Activated CD8-positive, alpha-beta T cell treated with anti-CD3 and anti-CD28 coated beads for 36 hours (primary cell): ENCODE measurements at places on chromosomes 16 and 17.

- H3K27ac ChIP-seq = peak overlapping the region; percentile 98
- H3K4me1 ChIP-seq = peaks cover 32% of the 10 kb centered on the region
- peak; percentile 92 for DNase-seq
- peak overlapping the region; percentile 89 for H3K4me3 ChIP-seq
- H3K36me3 ChIP-seq = peaks cover 50% of the 10 kb centered on the region
Observed at GRCh38 chr16:27314161-27314723, 468 bp downstream of the IL4R start.

GRCh38 chr17:74951680-74952421 is 16.2 kb downstream of the OTOP3 start:
- H3K4me3 ChIP-seq = no peak overlapping the region
- no peaks in the 10 kb centered on the region for H3K4me1 ChIP-seq
- H3K36me3 ChIP-seq = no peaks in the 10 kb centered on the region
- no peak for DNase-seq
- H3K27me3 ChIP-seq = no peaks in the 10 kb centered on the region

GRCh38 chr17:34542700-34543336 is 36.6 kb upstream of the TMEM132E start:
- H3K36me3 ChIP-seq = no peaks in the 10 kb centered on the region
- H3K4me1 ChIP-seq = no peaks in the 10 kb centered on the region
- no peak overlapping the region for H3K4me3 ChIP-seq
- H3K27me3 ChIP-seq = peaks cover 22% of the 10 kb centered on the region
- DNase-seq = peak; percentile 73

GRCh38 chr17:69093279-69093789 is 32.6 kb upstream of the ABCA9 start:
- no peaks in the 10 kb centered on the region for H3K36me3 ChIP-seq
- no peaks in the 10 kb centered on the region for H3K27me3 ChIP-seq

DNA sequence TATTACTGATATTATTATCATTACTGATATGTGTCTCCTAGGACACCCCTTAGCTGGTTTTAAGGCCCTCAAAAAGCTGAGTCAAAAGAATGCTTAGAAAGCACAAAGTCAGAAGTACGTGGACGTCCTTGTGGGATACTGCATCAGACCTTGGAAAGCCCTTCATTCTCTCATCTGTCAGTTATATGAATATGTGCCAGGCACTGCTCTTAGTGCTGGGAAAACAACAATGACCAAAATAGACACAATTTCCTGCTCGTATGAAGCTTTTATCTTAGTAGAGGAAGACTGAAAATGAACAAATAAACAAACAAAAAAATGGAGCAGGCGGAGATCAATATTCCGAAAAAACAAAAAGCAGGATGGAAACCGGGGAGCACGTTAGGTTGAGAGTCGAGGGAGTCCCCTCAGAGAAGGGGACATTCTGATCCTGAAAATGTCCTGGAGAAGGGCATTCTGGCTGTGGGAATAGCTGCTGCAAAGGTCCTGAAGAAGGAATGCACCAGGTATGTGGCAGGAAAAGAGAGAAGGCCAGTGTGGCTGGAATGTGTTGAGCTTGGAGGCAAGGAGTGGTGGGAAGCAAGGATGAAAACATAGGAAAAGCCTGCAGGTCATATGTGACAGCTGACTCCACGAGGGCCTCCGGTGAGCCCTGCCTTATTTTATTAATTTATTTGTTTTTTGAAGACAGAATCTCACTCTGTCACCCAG is 15.5 kb upstream of the TMEM94 start:
- no peak overlapping the region for H3K4me3 ChIP-seq
- DNase-seq = no peak
- no peak overlapping the region for H3K27ac ChIP-seq

GRCh38 chr17:693791-694638 is 20.6 kb downstream of the VPS53 start:
- H3K4me1 ChIP-seq = no peaks in the 10 kb centered on the region
- no peak for DNase-seq
- H3K27me3 ChIP-seq = no peaks in the 10 kb centered on the region
- H3K4me3 ChIP-seq = no peak overlapping the region

DNA sequence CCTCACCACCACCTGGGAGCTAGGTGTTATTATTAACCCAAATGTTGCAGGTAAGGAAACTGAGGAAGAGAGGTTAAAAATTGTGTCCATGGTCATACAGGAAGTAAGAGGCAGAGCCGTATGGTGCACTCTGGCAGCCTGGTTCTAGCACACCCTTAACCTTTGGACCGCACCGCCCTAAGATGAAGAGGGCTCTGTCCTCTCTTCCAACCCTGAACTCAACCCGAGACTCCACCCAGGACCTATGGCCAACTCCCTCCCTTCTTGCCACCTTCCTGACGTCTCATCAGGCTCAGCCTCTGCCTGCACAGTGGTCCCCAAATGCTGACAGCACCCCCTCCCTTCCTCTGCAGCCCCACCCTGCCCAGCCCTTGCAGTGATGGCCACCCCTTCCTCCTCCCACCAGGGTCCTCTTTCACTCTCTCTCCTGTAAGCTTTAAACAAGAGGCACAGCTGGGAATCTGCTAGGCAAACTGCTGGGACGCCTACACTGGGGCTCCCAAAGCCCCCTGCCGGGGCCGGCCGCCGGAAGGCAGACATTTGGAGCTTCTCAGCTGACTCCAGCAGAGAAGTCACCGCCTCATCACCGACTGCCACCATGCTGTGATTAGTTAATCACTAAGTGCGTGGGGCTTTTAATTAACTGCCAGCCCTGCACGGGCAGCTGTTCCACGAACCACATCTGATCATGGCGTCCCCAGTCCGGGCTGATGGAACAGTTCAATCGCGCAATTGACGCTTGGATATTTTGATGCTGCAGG is 16.7 kb upstream of the C16orf78 start:
- H3K27ac ChIP-seq = no peak overlapping the region
- H3K36me3 ChIP-seq = no peaks in the 10 kb centered on the region
- H3K4me1 ChIP-seq = no peaks in the 10 kb centered on the region
- no peak for DNase-seq

DNA sequence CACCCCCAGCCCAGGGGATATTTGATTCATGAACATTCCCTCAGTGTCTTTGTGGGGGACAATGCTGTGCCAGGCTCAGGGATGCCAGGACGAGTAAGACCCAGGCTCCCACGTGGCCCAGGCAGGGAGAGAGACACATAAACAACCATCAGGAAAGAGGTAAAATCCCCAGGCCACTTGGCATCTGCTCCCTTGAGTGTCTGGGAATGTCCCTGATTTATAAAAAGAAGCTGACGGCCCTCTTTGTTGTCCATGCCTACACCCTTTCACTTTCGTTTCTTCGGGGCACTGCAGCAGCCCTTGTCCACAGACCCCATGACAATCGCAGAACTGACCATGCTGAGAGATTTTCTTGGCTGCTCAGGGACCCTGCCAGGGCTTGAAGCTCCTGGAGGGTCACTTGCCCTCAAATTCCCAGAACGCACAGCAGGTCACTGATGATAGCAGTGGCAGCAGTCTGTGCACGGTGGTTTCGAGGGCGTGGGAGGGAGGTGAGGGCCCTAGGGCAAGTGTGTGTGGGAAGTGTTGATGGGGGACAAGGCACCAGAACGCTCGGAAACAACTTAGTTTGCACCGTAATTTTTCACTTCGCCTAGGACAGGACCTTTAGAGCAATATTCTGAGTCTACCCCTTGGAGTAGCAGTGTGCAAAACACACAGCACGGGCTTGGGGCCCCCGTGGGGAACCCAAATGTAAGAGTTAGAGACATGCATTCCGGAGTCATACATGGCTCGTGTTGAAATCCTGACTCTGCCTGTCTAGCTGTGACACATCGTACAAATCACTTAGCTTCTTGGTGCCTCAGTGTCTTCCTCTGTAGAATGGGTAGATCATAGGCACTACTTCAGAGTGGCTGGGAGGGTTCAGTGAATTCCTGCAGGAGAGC is 4.7 kb downstream of the NOD2 start:
- peak overlapping the region; percentile 68 for H3K4me3 ChIP-seq
- peak; percentile 78 for DNase-seq
- peak overlapping the region; percentile 90 for H3K27ac ChIP-seq
- no peaks in the 10 kb centered on the region for H3K36me3 ChIP-seq
- H3K27me3 ChIP-seq = peaks cover 8% of the 10 kb centered on the region
- peaks cover 60% of the 10 kb centered on the region for H3K4me1 ChIP-seq

DNA sequence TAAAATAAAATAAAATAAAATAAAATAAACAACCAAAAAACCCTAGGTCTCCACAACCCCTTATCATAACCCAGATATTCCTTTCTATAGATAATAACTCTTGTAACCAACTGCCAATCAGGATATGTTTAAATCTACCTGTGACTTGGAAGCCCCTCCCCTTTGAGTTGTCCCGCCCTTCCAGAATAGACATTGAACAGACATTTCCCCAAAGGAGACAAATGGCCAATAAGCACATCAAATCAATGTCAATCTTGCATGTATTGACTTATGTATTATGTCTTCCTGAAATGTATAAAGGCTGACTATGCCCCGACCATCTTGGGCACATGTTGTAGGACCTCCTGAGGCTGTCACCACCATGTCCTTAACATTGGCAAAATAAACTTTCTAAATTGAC is 1.5 kb upstream of the MAPK7 start:
- peak; percentile 45 for DNase-seq
- H3K27me3 ChIP-seq = no peaks in the 10 kb centered on the region
- peaks cover 20% of the 10 kb centered on the region for H3K4me1 ChIP-seq
- peak overlapping the region; percentile 95 for H3K27ac ChIP-seq

DNA sequence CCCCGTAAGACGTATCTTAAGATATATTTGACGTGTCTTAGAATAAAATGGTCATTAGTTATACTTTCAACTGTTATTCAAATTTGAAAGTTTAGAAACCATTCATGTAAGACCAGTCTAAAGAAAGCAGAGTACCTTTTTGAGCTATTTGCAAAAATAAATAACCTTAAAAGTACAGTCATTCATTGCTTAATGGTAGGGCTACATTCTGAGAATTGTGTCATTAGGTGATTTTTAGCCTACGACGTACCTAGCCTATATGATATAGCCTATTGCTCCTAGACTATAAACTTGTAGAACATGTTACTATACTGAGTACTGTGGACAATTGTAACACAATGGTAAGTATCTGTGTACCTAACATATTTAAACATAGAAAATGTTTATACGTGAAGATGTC is 139.2 kb downstream of the PHKB start:
- H3K4me1 ChIP-seq = peaks cover 9% of the 10 kb centered on the region
- H3K27me3 ChIP-seq = no peaks in the 10 kb centered on the region
- no peak overlapping the region for H3K27ac ChIP-seq
- DNase-seq = no peak
- peaks cover 13% of the 10 kb centered on the region for H3K36me3 ChIP-seq

GRCh38 chr17:5558815-5559785 is 25.2 kb downstream of the NLRP1 start:
- no peaks in the 10 kb centered on the region for H3K27me3 ChIP-seq
- DNase-seq = no peak
- no peak overlapping the region for H3K4me3 ChIP-seq

GRCh38 chr16:56203052-56203451 is 11.8 kb downstream of the GNAO1 start:
- peaks cover 5% of the 10 kb centered on the region for H3K27me3 ChIP-seq
- no peak overlapping the region for H3K27ac ChIP-seq
- no peaks in the 10 kb centered on the region for H3K36me3 ChIP-seq
- H3K4me1 ChIP-seq = no peaks in the 10 kb centered on the region

- H3K36me3 ChIP-seq = peaks cover 11% of the 10 kb centered on the region
- DNase-seq = peak; percentile 65
- H3K4me3 ChIP-seq = peak overlapping the region; percentile 74
- H3K27ac ChIP-seq = peak overlapping the region; percentile 55
- H3K27me3 ChIP-seq = peaks cover 5% of the 10 kb centered on the region
- H3K4me1 ChIP-seq = peaks cover 37% of the 10 kb centered on the region
Observed at GRCh38 chr16:67537636-67538591, 9.3 kb downstream of the RIPOR1 start.

DNA sequence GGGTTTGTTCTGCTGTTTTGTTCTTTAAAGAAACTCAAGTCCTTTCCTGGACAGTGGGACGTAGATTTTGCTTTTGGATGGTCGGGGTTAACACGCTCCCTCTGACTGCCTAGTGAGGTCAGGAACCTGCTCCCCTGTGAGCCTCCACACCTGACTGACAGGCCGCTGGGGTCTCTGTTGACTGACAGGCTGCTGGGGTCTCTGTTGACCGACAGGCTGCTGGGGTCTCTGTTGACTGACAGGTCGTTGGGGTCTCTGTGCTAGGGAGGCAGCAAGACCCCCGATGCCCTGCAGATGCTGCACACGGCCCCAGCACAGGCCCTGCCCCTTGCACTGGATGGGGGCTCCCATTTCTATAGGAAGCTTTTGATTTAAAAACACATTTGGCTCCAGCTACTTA is 33.5 kb downstream of the LMF1 start:
- DNase-seq = no peak
- peaks cover 17% of the 10 kb centered on the region for H3K36me3 ChIP-seq
- no peak overlapping the region for H3K27ac ChIP-seq
- H3K27me3 ChIP-seq = no peaks in the 10 kb centered on the region
- H3K4me1 ChIP-seq = peaks cover 12% of the 10 kb centered on the region

- peaks cover 5% of the 10 kb centered on the region for H3K36me3 ChIP-seq
- H3K4me1 ChIP-seq = no peaks in the 10 kb centered on the region
- DNase-seq = no peak
- H3K27me3 ChIP-seq = no peaks in the 10 kb centered on the region
- H3K27ac ChIP-seq = no peak overlapping the region
- H3K4me3 ChIP-seq = no peak overlapping the region
Observed at GRCh38 chr16:87326151-87326571, 9.0 kb upstream of the C16orf95 start.

DNA sequence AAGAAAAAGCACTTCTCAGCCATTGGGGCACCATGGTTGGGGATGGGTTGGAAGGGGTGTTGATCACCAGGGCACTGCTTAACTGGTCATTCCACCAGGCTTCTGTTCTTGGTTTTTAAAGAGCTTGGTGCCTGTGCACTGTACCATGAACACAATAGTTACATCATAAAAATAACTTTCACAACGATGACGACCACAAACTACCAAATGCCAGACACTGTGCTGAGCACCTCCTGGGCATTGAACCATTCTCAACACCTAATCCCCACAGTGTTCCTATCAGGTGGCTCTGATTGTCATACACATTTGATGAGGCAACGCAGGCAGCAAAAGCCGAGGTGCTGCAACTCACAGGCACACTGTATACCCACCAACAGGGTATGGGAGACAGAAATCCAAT is 208.0 kb downstream of the FOXL1 start:
- no peak for DNase-seq
- H3K4me1 ChIP-seq = no peaks in the 10 kb centered on the region
- no peak overlapping the region for H3K4me3 ChIP-seq
- no peak overlapping the region for H3K27ac ChIP-seq

GRCh38 chr17:4739122-4740024 is at the start of the genes CXCL16 and ZMYND15:
Gene CXCL16 (minus strand): TSS chr17:4739928. CDS start chr17:4739339, 589 bp downstream.
Gene ZMYND15 (plus strand): TSS chr17:4739833. CDS start chr17:4740549, 716 bp downstream.
- no peaks in the 10 kb centered on the region for H3K36me3 ChIP-seq
- peak; percentile 60 for DNase-seq
- peak within 1 kb of the TSS; percentile 76 for H3K4me3 ChIP-seq
